ENCODE measurements at places on chromosomes 2 and 18. TPM values are rescaled to one million over a fixed set of nuclear protein-coding genes. Genes with fewer than 3 reads are reported as not detected.

GRCh38 chr2:219119422-219120043 is 41.1 kb downstream of the NHEJ1 start:
- peak; percentile 91 for DNase-seq

GRCh38 chr18:8045160-8045883 is 478.2 kb downstream of the PTPRM start:
- DNase-seq: no peak

DNA sequence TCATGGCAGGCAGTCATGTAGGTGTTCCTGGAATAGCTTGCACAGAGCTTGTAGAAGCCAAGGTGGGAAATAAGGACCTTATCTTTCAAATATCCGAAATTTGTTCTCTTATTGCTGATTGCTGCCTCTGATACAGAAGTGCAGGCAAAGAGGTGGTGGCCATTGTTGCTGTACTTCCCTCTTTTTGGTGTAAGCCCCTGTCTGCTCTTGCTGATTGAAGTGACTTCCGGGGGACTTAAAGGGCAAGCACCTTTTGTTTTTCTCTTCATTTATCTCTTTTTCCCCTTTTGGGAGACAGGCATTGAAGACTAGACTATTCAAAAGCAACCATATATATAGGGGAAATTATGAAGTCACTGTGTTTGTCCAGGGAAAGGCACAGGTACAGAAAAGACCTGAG is 131.6 kb upstream of the OTX1 start:
- no peak for DNase-seq

DNA sequence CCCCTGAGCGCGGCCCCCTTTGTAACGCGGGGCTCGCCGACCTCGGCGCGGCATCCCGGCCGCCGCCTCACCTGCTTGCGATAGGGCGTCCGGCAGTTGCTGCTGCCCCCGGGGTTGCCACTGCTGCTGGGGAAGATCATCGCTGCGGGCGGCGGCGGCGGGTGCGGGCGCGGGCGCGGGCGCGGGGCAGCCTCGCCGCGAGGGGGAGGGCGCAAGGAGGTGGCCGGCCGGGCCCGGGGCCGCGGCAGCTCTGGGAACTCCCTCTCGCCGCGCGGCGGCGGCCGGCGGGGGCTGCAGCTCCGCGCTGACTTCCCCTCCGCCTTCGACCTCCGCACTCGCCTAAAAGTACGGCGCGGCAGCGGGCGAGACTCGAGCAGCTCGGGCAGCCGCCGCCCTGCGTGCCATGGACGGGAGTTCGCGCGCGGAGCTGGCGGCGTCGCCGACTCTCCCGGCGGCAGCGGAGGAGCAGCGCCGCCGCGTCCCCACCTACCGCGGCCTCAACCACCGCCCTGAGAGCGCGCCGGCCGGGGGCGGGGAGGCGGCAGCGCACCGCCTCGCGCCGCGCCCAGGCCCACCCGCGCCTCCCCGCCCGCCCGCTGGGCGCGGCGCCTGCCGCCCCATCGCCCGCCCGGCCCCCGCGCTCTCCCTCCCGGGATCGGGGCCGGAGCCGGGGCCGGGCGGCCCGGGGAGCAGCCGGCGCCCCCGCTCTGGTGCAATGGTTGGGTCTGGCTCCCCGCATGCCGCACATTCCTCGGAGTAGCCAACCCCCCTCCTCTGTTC is 86.0 kb downstream of the RBMS1 start:
- peak; percentile 84 for DNase-seq

GRCh38 chr2:182616471-182617393 is 99.3 kb upstream of the DNAJC10 start:
- no peak for DNase-seq

DNA sequence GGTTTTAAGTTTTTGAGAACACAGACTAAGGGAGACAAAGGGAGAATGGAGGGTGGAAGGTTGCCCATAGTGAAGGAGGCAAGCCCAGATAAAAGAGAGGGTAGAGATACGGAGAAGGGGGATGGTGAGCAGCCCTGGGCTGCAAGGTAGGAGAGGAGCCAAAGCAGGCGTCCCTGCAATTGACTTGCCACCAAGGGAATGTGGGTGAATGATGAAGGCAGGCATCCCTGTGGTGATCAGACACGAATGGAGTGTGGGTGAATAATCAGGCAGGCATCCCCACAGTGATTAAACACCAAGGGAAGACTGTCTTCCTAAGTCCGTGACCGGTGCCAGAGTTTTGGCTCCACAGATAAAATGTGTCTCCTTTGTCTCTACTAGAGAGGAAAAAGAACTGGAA is 16.5 kb upstream of the ALPK2 start:
- no peak for DNase-seq

DNA sequence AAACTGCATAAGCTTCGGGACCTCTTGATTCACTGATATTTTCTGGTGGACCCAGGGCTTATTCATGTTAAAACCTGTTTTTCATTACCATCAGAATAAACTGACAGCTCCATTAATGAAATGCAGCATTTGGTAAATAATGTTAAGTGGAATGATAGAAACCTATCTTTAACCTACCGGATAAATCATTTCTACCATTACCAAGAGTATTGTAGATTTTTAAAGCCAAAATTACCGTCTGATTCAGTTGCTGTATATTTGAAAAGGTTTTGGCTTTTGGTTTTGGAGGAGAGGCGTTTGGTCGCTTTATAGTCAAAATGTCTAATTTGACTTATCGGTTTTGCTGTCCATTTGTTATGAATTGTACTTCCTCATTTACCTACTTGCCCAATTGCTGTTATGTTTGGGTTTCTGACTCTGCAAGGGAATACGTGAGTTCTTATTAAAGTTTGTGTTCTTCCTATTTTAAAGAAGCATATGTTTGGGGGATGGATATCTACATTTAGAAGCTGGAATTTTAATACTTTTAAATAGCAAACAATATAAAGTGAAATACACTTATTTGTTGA is 1.0 kb upstream of the CUL3 start:
- DNase-seq: no peak

DNA sequence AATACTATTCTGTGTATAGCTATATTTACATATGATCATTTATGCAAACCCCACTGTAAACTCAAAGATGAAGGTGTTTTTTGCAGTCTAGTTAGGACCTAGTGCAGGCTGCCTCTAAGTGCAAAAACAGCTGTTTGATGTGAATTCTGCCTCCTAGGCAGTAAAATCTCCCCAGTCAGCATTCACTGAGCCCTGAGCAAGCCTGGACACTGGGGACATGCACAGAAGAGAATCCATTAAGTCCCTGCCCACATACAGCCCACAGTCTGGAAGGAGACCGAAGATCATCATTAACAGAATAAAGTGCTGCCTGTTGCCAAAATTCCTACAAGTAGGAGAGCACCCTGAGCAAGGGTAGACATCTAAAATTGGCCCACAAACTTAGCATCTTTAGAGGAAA is 14.4 kb upstream of the BIN1 start:
- DNase-seq: no peak

DNA sequence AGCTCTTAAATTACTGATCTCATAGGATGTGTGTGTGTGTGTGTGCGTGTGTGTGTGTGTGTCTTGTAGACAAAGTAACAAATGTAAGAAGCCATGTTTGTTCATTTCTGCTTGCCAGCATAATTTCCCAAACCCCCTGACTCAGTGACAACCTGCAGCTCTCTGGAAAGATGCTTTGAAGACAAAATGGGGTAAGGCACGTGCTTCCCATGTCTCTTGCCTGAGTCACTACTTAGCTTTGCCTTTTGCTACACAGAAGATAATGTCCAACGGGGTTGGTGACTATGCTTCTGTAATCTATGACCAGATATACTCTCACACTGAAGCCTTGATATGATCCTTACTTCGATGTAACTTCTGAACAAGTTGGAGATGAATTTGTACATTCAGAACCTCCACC is 332.0 kb downstream of the SLC4A3 start:
- no peak for DNase-seq

- DNase-seq: no peak
Observed at GRCh38 chr2:28567061-28567471, 71.2 kb downstream of the PLB1 start.

- no peak for DNase-seq
Observed at GRCh38 chr2:166610913-166611305, 116.9 kb upstream of the SCN7A start.

DNA sequence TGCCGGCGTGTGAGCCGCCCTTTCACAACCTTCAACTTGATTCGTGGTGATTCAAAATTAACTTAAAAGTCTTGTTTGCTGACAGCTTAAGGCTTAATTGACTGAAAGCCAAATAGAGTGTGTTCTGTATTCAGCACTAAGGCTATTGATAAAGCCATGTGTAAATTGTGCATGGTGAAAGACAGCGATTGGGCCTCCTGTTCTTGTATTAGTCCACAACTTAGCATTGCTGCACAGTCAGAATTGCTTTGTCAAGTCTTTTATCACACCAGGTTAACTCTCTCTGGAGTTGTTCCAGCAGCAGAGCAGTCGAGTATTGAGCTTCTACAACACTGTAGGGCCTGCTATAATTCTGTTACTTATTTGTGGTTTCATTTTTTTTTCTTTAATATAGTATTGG is 210.1 kb downstream of the WDR7 start:
- no peak for DNase-seq

- DNase-seq: peak; percentile 78
Observed at GRCh38 chr2:10028988-10029874, 14.1 kb upstream of the KLF11 start.

GRCh38 chr2:29117636-29118303 is 2.6 kb downstream of the CLIP4 start:
- no peak for DNase-seq

DNA sequence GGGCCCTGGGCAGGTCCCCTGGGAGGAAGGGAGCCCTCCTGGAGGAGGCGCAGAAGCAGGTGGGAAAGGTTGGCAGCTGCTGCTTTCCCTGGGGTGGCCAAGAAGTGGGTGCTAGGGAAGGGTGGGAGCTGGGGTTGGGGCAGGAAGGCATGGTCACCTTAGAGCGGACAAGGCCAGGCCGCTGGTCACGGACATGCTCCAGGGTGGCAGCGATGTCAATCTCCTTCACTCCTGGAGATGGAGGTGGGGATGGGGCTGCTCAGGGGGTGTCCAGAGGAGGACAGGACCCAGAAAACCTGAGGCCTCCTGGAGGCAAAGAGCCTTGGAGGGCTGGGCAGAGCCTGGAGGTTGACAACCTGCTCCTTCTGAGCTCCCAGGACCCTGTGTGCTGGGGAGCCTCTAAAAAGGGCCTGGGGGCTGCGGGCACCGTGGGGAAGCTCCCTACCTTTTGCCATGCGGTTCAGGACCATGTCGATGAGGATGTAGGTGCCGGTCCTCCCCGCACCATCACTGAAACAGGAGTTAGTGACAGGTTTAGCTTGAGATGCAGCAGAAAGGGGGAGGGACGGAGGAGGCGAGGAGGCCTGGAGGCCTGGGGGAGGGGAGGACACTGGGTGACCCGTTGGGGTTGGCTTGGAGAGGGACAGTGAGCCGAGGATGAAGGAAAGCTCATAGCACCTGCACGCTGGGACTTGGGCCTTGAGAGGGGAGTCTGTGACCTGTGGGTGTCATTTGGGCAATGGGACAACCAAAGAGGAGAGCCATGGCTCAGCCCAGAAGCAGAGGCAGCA is 11.4 kb downstream of the DNAJB2 start:
- no peak for DNase-seq

- no peak for DNase-seq
Observed at GRCh38 chr2:127378720-127379119, 9.1 kb downstream of the MAP3K2 start.

DNA sequence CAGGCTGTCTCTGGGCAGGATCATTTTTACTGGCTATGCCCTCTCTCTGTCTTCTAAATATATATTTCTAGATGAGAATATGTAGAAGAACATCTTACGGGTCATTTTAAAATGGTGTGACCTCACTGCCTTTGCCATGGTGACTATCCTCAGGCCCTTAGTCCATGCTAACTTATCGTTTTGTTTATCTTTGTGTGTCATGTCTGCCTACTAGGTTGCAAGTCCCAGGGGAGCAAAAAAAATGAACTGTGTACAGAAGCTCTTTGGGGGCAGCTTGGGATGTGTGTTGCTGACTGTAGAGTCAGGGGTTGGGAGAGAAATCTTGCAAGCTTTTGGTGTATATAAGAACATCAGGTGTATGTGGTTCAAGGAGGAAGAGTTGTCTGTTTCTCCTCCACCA is 11.0 kb downstream of the CPSF3 start:
- DNase-seq: no peak

DNA sequence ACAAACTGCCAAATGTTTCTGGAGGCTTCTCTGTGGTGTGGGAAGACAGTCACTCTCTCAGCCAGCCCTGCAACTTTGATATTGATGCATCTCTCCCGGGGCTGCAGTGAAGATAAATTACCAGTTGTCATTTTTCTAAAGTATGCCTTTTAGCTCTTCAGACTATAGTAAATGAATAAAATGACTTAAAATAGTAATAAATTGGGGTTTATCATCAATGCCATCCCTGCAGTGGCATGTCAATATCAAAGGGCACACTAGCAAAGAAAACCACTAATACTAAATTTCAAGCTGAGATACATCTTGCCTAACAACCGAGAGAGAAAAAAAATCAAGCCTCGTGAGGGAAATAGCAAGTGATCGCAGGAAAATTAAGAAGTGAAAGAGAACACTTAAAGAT is 749.5 kb upstream of the SLC39A10 start:
- DNase-seq: no peak

DNA sequence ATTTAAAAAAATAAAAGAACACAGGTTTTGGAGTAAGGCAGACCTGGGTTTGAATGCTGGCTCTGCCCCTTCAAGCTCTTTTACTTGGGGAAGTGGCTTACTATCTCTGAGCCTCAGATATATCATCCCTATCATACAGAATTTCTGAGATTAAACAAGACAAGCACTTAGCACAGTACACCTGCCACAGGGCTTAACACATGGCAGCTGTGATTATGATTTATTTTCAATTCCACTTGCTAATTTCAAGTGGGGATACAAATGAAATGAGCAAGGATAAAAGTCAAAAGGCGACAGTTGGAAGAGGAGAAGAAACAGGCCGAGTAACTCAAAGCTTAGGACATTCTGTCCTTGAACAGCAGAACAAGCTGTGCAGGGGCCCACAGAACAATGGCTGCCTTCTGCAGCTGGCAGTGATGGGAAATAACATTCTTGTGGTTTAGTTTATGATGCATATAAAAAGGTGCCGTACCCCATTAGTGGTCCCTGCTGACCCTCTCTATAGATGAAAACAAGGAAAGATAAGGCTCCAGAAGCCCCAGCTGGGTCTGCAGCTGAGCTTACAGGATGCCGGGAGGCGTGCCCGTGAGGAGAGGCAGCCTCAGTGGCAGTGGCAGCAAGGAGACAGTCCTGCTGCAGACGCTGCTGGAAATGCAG is 45.3 kb downstream of the KIF3C start:
- DNase-seq: no peak

GRCh38 chr2:239095460-239096081 is 247.7 kb downstream of the TWIST2 start:
- no peak for DNase-seq

GRCh38 chr2:122670897-122671296 is 915.4 kb downstream of the TSN start:
- no peak for DNase-seq

ARHGAP25 gene
- 0.82 TPM for total RNA-seq

LYG2 gene
- total RNA-seq: not detected

DCTN1 gene
- 167 TPM for total RNA-seq

EFR3B gene
- 8.0 TPM for total RNA-seq

ASNSD1 gene
- 32.0 TPM for total RNA-seq

ESPNL gene
- total RNA-seq: 0.25 TPM

TMEM198 gene
- 2.4 TPM for total RNA-seq

ASXL3 gene
- 0.71 TPM for total RNA-seq

ACVR1C gene
- total RNA-seq: 0.59 TPM

ZNF385B gene
- 5.0 TPM for total RNA-seq

DYNAP gene
- not detected for total RNA-seq

STPG4 gene
- 0.15 TPM for total RNA-seq
